ENCODE measurements at places on chromosomes 12 and 14.

- no peaks in the 10 kb centered on the region for H3K4me1 ChIP-seq
- H3K4me3 ChIP-seq = no peak overlapping the region
- no peaks in the 10 kb centered on the region for H3K27me3 ChIP-seq
- H3K36me3 ChIP-seq = no peaks in the 10 kb centered on the region
- DNase-seq = no peak
Measured at GRCh38 chr12:88546853-88547252, 33.4 kb downstream of the KITLG start.

- H3K36me3 ChIP-seq = peaks cover 43% of the 10 kb centered on the region
- DNase-seq = no peak
- H3K4me1 ChIP-seq = no peaks in the 10 kb centered on the region
- no peak overlapping the region for H3K4me3 ChIP-seq
- no peak overlapping the region for H3K27ac ChIP-seq
Measured at GRCh38 chr12:31279390-31279924, 46.5 kb downstream of the SINHCAF start.

DNA sequence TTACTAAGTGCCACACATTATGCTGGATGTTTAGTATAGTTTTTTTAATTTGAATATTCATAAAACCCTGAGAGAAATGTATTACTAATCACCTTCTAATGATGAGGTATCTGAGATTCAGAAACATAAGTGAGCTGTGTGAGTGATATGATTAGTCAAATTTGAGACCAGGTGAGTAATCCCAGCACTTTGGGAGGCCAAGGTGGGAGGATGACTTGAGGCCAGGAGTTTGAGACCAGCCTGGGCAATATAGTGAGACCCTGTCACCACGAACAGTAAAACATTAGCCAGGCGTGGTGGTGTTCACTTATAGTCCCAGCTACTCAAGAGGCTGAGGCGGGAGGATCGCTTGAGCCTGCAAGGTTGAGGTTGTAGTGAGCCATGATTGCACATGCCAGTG is 438.4 kb downstream of the RAD51B start:
- DNase-seq = no peak
- H3K27ac ChIP-seq = no peak overlapping the region
- no peak overlapping the region for H3K4me3 ChIP-seq
- no peaks in the 10 kb centered on the region for H3K27me3 ChIP-seq
- H3K36me3 ChIP-seq = no peaks in the 10 kb centered on the region

DNA sequence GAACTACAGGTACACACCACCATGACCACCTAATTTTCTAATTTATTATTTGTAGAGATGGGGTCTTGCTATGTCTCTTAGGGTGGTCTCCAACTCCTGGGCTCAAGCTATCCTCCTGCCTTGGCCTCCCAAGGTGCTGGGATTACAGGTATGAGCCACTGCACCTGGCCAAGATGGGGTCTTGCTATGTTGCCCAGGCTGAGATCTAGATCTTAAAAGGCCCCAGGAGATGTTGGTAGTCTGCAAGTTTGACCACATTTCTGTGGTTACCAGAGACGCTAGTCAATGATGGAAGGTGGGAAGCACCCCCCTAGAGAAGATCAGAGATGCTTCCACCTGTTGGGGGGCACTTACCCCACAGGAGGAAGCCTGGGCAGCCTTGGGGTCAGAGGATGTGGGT is 34.7 kb downstream of the FOXN4 start:
- H3K4me1 ChIP-seq = peaks cover 10% of the 10 kb centered on the region
- H3K36me3 ChIP-seq = no peaks in the 10 kb centered on the region
- no peak for DNase-seq

DNA sequence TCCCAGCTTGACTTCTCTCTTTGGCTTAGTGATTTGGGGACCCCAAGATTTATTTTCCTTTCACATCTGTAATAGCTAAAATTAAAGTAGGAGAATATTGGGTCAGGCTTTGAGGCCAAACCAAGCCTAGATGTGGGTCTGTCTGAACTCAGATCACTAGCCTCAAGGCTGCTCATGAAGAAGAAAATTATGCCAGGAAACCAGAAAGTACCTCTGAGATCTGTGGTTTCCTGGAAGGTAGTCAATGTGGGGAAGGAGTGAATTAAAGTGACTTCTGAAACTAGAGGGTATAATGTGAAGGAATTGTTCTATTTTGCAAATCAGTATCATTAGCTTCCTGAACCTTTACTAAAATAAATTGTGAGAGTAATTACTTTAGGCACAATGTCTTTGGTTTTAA is 13.4 kb upstream of the CLEC12A start:
- H3K27ac ChIP-seq = peak overlapping the region; percentile 74
- peaks cover 27% of the 10 kb centered on the region for H3K36me3 ChIP-seq
- no peaks in the 10 kb centered on the region for H3K27me3 ChIP-seq
- DNase-seq = no peak

- H3K27ac ChIP-seq = no peak overlapping the region
- H3K36me3 ChIP-seq = no peaks in the 10 kb centered on the region
- no peak for DNase-seq
- no peaks in the 10 kb centered on the region for H3K27me3 ChIP-seq
- H3K4me3 ChIP-seq = no peak overlapping the region
Measured at GRCh38 chr14:55519473-55520080, 60.4 kb upstream of the KTN1 start.

DNA sequence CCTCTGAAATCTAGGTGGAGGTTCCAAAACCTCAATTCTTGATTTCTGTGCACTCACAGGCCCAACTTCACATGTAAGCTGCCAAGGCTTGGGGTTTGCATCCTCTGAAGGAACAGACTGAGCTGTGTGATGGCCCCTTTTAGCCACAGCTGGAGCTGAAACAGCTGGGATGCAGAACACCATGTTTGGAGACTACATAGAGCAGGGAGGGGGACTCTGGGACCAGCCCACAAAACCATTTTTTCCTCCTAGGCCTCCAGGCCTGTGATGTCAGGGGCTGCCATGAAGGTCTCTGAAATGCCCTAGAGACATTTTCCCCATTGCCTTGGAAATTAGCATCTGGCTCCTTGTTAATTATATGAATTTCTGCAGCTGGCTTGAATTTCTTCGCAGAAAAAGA is 1025.9 kb upstream of the NOVA1 start:
- no peaks in the 10 kb centered on the region for H3K36me3 ChIP-seq
- H3K4me1 ChIP-seq = no peaks in the 10 kb centered on the region
- no peak overlapping the region for H3K4me3 ChIP-seq
- H3K27me3 ChIP-seq = no peaks in the 10 kb centered on the region
- no peak overlapping the region for H3K27ac ChIP-seq
- DNase-seq = no peak

- H3K4me3 ChIP-seq = no peak overlapping the region
- H3K27me3 ChIP-seq = peaks cover 9% of the 10 kb centered on the region
- H3K4me1 ChIP-seq = peaks cover 4% of the 10 kb centered on the region
- H3K27ac ChIP-seq = no peak overlapping the region
Measured at GRCh38 chr14:36021030-36021422, 155.5 kb downstream of the PTCSC3 start.

DNA sequence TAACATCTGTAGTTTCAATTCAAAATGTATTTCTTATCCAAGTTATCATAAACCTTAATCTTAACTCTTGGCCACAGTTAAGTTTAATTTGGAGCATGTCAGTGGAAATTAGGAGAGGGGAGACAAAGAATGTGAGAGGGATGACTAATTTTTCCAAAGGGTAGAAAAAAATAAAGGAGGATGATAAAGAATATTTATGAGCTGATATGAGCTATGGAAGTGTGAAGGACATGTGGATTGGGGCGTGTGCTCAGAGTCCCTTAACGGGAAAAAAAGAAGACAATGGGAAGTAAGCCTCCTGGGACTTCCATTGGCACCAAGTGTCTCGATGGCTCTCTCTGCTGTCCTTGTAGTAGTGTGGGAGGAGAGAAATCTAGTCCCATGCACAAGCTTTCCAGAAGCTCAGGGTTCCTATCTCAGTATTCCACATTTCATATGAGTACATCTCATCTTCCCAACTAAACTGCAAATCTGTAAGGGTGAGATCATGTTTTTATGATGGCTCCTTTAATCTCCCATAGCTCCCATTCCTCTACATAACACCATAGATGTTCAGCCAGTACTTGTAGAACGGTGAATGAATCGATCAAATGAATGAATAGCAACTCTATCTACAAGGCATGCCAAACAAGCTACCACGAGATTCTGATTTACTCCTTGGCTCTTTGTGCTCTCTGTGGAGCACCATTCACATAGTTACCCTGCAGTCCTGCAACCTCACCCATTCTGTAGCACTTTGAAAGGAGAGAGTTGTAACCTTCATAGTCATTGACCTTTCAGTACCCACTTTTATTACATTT is 27.4 kb downstream of the BCL2L14 start:
- H3K27me3 ChIP-seq = no peaks in the 10 kb centered on the region
- no peak for DNase-seq
- no peak overlapping the region for H3K4me3 ChIP-seq
- no peaks in the 10 kb centered on the region for H3K4me1 ChIP-seq
- peaks cover 7% of the 10 kb centered on the region for H3K36me3 ChIP-seq

DNA sequence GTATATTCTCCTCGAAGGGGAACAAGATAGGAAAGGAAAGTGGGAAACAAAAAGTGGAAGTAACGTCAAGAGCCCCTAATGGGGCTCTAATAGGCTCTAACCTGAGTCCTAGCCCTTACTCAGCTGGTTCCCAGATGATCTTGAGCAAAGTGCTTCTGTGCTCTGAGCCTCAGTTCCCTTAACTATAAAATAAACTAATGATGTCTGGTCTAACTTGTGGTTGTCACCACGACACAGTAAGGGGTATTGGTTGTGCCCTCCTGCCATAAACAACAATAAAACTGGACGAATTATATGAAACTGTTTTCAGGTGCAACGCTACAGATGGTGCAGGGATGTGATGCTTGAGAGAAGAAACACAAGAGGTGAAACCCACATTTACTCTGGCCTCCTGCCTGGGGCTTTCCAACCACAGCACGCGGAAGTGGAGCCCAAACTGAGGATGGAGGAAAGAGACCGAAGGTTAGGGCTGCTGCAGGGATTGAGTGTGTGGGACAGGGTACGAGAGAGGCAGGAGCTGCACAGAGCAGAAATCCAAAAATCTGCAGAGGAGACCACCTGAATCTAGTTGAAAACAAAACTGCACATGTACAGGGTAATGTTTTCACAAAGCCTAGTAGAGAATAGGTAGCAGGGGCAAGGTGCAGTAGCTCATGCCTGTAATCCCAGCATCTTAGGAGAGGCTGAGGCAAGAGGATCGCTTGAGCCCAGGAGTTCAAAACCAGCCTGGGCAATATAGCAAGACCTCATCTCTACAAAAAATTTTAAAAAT is 45.6 kb upstream of the BCL2L14 start:
- peaks cover 9% of the 10 kb centered on the region for H3K4me1 ChIP-seq
- peaks cover 3% of the 10 kb centered on the region for H3K36me3 ChIP-seq
- peaks cover 8% of the 10 kb centered on the region for H3K27me3 ChIP-seq
- no peak overlapping the region for H3K27ac ChIP-seq
- no peak for DNase-seq

- H3K27ac ChIP-seq = no peak overlapping the region
- no peak for DNase-seq
- peaks cover 34% of the 10 kb centered on the region for H3K4me1 ChIP-seq
- no peaks in the 10 kb centered on the region for H3K27me3 ChIP-seq
Measured at GRCh38 chr12:4001841-4002240, 128.6 kb upstream of the PARP11 start.

GRCh38 chr12:473863-474577 is 14.3 kb downstream of the B4GALNT3 start:
- DNase-seq = no peak
- no peak overlapping the region for H3K4me3 ChIP-seq
- no peak overlapping the region for H3K27ac ChIP-seq
- peaks cover 2% of the 10 kb centered on the region for H3K4me1 ChIP-seq

DNA sequence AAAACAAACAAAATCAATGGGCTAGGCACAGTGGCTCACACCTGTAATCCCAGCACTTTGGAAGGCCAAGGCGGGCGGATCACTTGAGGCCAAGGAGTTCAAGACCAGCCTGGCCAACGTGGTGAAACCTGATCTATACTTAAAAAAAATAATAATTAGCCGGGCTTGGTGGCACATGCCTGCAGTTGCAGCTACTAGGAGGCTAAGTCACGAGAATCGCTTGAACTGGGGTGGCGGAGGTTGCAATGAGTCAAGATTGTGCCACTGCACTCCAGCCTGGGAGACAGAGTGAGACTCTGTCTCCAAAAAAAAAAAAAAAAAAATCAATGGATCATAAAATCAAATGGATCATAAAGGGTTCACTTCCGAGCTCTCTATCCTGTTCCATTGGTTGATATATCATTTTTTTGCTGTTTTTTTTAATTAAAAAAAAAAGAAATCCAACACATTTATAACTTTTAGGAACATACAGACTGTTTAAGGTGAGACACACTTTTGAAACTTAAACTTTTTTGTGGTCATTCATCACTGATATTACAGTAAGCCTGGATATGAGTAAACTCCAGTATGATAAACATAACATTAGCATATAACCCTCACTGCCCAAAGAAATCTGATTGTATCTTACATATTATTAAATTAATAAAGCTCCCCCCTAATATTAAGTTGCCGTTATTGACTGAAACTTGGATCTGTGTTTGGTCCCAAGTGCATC is 22.1 kb downstream of the MOK start:
- no peak overlapping the region for H3K27ac ChIP-seq
- DNase-seq = no peak
- H3K36me3 ChIP-seq = no peaks in the 10 kb centered on the region
- H3K4me1 ChIP-seq = no peaks in the 10 kb centered on the region
- H3K27me3 ChIP-seq = no peaks in the 10 kb centered on the region

DNA sequence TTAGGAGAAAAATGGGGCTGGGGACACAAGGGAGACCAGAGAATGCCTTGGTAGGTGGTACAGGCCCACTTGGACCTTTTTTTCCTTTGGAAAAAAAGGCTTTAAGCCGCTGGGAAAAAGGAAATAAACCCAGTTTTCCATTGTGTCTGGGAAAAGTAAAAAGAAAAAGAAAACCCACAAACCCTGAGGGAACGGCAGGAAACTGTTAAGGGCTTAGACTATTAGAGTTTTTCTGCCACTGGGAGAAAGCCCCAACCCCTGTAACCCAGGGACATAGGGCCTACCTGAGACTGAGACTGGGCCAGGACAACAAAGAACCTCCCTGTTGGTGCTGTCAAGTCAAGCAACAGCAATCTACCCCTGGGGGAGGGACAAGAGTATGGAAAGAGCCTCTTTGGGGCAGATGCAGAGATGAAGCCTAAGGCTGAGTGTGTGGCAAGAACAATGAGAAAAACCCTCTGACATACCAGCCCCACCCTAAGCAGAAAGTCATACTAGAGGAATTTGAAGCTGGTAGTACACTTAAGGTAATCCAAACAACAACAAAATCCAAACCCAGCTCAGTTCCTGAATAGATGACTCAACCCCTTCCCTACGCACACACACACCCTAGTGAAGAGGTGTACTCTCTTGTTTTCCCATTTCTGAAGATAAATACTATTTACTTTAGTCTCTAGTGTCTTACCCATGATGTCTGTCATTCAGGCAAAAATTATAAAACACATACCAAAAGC is 22.8 kb downstream of the ATF1 start:
- no peaks in the 10 kb centered on the region for H3K27me3 ChIP-seq
- H3K36me3 ChIP-seq = peaks cover 29% of the 10 kb centered on the region
- peaks cover 5% of the 10 kb centered on the region for H3K4me1 ChIP-seq
- DNase-seq = no peak
- no peak overlapping the region for H3K4me3 ChIP-seq
- H3K27ac ChIP-seq = no peak overlapping the region

All from activated CD8-positive, alpha-beta T cell treated with anti-CD3 and anti-CD28 coated beads, Interleukin-2, amount 10 ng/mL, durations not matched to agents 7 days and 5 days (primary cell).